Activated CD4-positive, alpha-beta T cell treated with anti-CD3 and anti-CD28 coated beads, Interleukin-2, amount 50 U/mL, for 48 hours (primary cell): ENCODE measurements at places on chromosomes 5 and 9.
A peak's percentile ranks its signal among the peaks of the same experiment; 100 is the strongest.

DNA sequence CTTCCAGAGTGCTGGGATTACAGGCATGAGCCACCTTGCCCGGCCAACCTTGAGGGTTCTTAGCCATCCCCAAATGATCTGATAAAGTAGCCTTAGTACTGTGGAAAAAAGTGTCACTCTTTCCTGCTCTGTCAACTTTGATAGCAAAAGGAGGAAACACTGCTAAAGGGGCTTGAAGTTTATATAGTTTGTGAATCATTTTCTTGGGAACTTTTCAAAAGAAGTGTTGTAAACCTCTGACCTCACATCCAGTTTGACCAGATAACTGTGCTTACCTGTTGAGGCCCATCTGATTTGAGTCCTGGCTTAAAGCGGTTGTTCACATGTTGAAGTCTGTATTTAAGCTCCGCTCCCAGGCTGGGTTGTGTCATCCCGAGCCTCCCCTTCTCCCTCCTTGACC is 303.3 kb downstream of the DOCK8 start:
- no peak for DNase-seq

DNA sequence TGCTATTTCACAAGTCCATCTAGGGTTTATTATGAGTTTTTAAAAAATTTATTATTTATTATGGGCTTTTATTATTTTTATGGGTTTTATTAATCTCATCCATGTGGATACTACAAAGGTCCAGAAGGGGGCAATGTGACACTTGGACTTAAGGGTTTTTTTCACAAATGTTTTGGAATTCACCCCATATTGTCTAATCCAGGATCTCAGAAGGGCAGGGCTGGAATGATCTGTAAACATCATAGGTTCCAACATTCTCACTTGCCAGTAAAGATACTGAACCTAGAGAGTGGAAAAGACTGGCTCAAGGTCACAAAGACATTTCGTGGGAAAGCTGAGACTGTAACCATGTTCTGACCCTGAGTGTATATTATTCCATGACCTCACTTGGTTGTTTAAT is 35.6 kb downstream of the NIM1K start:
- DNase-seq: no peak

DNA sequence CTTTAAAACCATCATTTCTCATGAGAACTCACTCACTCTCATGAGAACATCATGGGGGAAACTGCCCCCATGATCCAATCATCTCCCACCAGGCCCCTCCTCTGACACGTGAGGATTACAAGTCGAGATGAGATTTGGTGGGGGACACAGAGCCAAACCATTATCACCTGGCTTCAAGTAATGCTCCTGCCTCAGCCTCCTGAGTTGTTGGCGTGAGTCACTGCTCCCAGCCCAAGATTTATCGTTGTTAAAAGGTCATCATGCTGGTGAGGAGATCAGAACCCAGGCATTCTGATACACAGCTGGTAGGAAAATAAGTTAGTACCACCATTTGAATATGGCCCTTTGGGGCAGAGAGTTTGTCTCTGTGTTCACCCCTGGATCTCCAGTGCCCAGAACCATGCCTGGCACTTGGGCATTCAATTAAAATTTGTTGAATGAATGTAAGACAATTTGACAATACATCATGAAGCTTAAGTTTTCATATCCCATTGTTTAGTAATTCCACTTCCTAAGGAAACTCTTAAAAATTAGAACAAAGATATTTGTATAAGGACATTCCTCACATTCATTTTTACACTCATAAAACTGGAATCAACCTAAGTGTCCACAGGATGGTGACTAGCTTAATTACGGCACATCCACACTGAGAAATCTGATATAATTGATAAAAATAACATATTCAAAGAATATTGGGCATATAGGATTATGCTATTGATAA is 58.0 kb upstream of the COL15A1 start:
- no peak for DNase-seq

GRCh38 chr5:174307656-174308271 is 262.3 kb downstream of the NSG2 start:
- no peak for DNase-seq

DNA sequence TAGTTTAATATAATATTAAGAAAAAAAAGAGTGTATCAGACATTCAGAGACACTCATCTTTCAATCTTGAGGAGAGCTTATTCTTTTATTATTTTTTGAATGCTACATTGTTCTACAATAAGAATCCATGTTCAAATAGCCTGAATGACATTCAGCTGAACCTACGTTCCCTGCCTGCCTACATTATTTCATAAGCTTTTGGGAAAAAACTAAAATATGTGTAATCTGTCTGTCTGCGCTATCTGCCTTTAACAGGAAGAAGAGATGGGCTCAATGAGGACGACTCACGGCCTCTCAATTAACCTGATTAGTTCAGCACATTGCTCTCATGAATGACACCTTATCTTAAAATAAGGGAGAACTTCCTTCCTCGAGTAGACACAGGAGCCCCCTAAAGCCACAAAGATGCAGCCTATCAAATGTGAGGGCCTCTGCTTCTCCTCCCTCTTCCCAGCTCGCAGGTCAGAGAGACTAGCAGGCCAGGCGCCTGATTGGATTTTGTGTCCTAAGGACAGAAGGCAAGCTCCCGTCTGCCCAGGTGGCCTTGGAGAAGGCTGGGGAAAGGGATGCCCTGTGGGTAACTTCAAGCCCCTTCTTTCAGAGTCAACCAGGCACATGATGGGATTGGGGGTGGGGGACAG is 37.8 kb downstream of the EBF1 start:
- no peak for DNase-seq

- DNase-seq: no peak
These were observed 161.1 kb downstream of the GLIS3 start for GRCh38 chr9:4138781-4139180.

- DNase-seq: peak; percentile 28
These were observed at the start of gene FAM221B for GRCh38 chr9:35828716-35829083. Gene FAM221B (minus strand): TSS chr9:35828732. CDS start chr9:35826161, 2,571 bp downstream.

- no peak for DNase-seq
These were observed 59.1 kb downstream of the HMHB1 start for GRCh38 chr5:143870871-143871632.

DNA sequence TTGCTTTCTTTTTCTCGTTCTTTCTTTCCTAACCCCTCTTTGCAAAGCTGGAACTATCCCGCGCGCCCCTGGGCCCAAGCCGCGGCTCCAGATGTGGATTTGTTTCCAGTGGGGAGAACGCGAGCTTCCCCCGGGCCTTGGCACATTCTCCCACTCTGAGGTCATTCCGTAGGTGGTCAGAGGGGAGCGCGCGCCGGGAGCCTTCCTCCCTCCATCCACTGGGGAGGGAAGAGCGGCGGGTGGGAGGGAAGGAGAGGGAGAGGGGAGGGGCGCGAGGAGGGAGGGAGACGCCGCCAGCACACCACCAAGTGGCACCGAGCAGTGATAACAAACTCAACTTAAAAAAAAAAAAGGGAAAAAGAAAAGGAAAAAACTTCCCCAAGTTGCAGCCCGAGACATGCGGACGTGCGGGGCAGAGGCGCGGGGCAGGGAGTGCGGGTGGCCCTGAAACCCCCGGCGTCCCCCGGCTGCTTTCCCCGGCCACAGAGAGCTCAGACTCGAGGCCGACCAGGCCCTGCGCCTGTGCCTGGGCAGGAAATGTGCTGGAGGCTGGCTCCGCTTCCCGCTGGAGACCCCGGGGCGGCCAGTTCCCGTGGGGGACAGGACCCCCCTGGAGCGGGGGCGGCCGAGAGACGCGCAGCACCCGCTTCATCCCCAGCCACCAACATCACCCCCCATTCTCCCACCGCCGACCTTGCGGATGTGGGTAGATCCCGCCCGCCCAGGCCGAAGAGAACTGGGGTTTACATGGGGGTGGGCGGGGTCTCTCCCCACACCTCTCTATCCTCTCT is 3.1 kb downstream of the IER5L start:
- DNase-seq: peak; percentile 44
